ENCODE measurements at places on chromosomes 6 and 20. TPM values are rescaled to one million over a fixed set of nuclear protein-coding genes. Genes with fewer than 3 reads are reported as not detected.

Gene TRIM31
- total RNA-seq: not detected

DNA sequence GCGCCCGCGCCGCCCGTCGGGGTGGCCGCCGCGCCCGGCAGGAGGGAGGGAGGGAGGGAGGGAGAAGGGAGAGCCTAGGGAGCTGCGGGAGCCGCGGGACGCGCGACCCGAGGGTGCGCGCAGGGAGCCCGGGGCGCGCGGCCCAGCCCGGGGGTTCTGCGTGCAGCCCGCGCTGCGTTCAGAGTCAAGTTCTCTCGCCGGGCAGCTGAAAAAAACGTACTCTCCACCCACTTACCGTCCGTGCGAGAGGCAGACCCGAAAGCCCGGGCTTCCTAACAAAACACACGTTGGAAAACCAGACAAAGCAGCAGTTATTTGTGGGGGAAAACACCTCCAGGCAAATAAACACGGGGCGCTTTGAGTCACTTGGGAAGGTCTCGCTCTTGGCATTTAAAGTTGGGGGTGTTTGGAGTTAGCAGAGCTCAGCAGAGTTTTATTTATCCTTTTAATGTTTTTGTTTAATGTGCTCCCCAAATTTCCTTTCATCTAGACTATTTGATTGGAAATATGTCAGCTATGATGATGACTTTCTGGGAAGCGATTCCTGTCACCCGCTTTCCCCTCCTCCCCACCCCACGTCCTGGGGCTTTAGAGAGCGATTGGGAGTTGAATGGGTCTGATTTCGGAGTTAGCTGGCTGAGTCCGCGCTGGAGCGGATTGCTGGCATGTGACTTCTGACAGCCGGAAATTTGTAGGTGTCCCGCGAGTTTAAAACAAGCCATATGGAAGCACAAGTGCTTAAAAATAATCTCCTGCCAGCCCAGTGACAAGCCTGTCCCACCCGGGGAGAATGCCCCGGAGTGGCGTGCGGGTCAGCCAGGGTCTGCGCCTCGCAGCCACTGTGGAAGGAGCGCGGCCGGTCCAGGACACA is 1.1 kb downstream of the ESR1 start:
- no peaks in the 10 kb centered on the region for H3K36me3 ChIP-seq
- H3K4me3 ChIP-seq: peak overlapping the region; percentile 9
- H3K27ac ChIP-seq: no peak overlapping the region
- no peak for DNase-seq
- H3K27me3 ChIP-seq: no peaks in the 10 kb centered on the region
- H3K4me1 ChIP-seq: no peaks in the 10 kb centered on the region

Gene TOX2
- 11.9 TPM for total RNA-seq

Gene ZNF184
- total RNA-seq: 5.3 TPM

Gene C6orf163
- total RNA-seq: 4.2 TPM
